SHP77 (cell line): ENCODE measurements at places on chromosomes 7 and 10.
A peak's percentile ranks its signal among the peaks of the same experiment; 100 is the strongest.

GRCh38 chr10:60717852-60718251 lies 60.4 kb upstream of the CDK1 start:
- DNase-seq: no peak

DNA sequence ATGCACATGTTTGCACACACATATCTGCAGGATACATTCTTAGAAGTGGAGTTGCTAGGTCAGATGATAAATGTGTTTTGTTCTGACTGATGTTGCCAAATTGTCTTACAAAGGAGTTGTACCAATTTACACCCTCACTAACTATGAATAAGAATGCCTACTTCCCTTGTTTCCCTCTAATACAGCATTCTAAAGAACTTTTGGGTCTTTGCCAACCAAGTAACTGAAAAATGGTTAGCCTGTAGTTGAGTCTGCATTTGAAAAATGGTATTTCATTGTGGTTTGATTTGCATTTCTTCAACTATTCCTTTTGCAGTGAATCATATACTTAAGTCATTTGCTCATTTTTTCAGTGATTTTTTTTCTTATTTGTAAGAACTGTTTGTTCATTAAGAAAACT lies 48.4 kb downstream of the TMEM26 start:
- no peak for DNase-seq

DNA sequence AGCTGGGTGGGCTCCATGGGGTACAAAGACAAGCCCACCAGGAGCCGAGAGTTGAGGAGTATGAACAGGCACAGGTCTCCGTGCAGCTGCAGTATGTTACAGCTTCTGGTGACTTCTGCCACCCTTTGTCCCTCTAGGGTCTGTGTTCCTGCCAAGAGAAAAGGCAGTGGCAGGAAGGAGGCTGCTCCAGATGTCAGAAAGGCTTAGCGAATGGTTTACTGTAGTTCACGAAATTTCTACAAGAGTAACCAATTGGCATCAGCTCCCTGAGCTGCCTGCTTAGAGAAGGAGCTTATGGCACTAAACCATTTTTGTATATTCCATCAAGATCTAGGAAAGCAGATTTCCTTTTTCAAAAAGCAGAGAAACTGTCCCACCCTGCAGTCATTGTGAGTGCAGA lies 48.2 kb upstream of the TMEM72 start:
- no peak for DNase-seq

- no peak for DNase-seq
Observed at GRCh38 chr10:92291616-92291865, 574 bp downstream of the MARCHF5 start.

DNA sequence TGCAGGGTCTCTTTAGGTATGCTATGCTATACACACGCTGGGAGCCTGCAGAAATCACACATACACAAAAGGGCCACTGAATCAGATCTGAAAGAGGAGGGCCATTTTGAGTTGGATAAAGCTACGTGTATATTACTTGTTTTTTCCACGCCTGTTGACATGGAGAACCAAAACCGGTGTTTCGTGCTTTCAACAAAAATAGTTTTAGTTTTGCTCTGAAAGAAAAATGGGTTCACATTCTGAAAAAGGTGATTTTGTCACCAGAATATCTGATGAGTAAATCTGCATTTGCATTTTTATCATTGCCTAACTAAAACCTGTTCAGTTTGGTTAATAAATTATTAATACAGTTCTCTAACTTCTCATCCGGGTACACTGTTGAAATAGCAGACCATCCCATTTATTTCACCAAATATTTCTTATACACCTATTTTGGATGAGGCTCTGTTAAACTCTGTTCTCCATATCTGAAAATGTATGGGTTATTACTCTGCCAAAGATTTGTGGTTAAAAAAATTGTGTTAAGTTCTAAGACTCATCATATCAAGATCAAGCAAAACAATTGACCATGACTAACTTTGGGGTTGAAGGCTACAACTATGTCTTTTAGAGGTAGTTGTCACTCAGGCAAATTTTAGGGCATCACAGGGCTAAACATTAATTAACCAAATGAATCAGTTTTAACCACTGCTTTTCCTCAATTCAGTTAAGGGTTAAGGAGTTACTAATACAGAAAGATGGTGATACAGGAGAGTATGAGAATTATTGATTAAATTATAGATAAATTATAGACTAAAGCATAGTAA lies 101.2 kb upstream of the RPA3 start:
- DNase-seq: no peak

DNA sequence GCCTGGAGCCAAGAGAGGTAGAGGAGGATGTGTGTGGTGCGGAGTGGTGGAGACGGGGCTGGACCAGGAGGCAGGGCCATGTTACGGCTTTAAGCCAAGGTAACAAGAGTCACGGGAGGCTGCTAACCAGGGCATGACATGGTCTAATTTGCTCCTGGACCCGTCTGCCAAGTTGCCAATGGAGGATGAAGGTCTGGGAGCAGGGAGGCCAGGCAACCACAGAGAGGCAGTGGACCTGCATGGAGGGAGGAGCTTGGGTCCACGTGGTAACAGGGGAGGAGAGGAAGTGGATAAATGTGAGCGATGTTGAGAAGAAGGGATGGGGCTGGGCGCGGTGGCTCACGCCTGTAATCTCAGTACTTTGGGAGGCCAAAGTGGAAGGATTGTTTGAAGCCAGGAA lies 31.0 kb downstream of the SRRM3 start:
- DNase-seq: no peak

DNA sequence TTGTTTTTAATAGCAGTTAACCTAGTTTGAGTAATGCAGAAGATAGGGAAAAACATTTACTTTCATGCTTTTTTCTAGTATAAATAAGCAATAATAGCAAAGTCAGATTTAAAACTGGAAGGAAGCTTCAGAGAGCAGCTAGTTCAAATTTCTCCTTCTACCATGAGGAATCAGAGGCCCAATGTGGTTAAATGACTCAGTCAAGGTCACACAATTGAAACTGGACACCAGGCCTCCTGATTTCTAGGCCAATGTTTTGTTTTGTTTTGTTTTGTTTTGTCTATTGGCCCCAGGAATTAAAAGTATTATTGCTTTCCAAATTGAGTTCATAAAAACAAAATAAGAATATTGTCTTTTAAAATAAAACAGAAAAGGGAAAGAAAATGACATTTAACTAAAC lies 122.3 kb downstream of the TRIL start:
- no peak for DNase-seq

DNA sequence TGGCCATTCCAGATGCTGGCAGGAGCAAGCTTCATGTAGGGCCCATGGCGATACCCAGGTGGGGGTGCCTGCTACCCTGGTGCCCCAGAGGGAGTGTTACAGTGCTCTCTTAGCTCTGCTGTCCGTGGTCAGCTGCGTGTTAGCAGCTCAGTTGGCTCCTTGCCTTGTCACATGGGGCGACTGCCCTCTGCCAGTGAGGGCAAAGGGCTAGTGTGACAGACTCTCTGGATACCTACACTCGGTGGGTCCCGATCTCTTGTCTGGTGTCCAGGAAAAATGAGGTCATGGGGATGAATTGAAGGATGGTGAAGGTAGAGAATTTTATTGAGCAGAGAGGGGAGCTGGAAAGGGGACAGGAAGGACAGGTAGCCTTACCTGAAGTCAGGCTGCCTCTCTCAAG lies 152.2 kb downstream of the CYP26A1 start:
- DNase-seq: no peak

- DNase-seq: no peak
Observed at GRCh38 chr7:96316949-96317348, 4.9 kb downstream of the SLC25A13 start.

- DNase-seq: no peak
Observed at GRCh38 chr10:110973400-110973799, 54.0 kb downstream of the SHOC2 start.

DNA sequence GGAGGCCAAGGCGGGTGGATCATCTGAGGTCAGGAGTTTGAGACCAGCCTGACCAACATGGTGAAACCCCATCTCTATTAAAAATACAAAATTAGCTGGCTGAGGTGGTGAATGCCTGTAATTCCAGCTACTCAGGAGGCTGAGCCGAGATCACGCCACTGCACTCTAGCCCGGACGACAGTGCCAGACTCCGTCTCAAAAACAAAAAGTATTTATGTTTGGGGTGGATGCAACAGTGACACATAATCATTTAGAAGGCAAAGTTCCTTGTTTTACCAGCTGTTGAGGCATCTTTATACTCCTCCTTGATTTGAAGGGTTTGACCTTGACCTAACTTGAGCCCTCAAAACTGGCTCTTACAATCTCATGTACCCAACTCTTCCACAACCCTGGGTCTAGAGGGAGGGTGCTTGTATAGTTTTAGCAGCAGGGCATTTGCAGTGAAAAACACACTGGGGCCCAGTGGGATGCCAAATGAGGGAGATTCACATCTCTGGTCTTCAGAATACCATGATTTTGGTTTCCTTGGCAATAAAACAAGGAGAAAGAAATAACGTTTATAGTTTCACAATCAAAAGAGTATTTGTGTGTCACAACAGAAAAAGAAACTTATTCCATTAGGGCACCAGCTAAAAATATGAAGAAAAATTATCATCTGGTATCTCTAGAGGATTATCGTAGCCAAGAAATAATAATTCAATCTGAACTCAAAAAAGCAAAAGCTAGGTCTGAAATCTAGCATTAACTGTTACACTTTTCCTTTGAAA lies 14.2 kb upstream of the TMEM254 start:
- DNase-seq: no peak

GRCh38 chr7:110947408-110947807 lies 143.5 kb upstream of the LRRN3 start:
- DNase-seq: no peak

GRCh38 chr10:124035928-124036558 lies 57.4 kb downstream of the CHST15 start:
- DNase-seq: peak; percentile 69

- no peak for DNase-seq
Observed at GRCh38 chr7:75958802-75959543, 35.4 kb downstream of the TMEM120A start.

DNA sequence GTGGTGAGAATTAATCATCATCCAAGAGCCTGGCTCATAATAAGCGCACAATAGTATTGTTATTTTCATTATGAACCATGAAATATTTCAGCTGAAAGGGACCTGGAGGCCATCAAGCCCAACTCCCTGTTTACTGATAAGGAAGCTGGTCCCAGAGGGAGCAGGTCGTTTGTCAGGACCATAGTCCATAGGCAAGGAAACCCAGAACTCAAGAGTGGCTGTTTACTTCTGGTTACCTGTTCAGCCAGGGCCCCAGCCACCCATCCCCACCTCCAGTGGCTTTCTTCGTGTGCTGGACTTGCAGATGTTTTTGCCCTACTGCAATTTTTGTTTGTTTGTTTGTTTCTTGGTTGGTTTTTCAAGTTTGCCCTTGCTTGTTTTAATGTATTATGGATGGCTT lies 152.0 kb downstream of the TPST1 start:
- no peak for DNase-seq

DNA sequence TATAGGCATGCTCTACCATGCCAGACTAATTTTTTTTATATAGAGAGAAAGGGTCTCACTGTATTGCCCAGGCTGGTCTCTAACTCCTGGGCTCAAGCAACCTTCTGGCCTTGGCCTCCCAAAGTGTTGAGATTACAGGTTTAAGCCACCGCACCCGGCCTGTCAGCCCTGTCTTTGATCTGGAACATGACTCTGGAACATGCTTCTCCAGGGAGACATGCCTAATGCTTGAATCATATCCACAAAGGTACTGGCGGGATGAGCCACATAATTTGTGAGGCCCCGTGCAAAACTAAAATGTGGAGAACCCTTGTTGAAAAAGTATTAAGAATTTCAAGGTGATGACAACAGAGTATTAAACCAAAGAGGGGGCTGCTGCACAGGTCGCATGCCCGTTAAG lies 282.8 kb downstream of the ARHGAP12 start:
- no peak for DNase-seq

GRCh38 chr10:91700273-91700672 lies 67.4 kb upstream of the PPP1R3C start:
- no peak for DNase-seq

GRCh38 chr7:95330204-95330960 lies 6.0 kb upstream of the PON1 start:
- DNase-seq: no peak

- DNase-seq: no peak
Observed at GRCh38 chr7:253581-254336, 36.2 kb upstream of the FOXL3 start.

DNA sequence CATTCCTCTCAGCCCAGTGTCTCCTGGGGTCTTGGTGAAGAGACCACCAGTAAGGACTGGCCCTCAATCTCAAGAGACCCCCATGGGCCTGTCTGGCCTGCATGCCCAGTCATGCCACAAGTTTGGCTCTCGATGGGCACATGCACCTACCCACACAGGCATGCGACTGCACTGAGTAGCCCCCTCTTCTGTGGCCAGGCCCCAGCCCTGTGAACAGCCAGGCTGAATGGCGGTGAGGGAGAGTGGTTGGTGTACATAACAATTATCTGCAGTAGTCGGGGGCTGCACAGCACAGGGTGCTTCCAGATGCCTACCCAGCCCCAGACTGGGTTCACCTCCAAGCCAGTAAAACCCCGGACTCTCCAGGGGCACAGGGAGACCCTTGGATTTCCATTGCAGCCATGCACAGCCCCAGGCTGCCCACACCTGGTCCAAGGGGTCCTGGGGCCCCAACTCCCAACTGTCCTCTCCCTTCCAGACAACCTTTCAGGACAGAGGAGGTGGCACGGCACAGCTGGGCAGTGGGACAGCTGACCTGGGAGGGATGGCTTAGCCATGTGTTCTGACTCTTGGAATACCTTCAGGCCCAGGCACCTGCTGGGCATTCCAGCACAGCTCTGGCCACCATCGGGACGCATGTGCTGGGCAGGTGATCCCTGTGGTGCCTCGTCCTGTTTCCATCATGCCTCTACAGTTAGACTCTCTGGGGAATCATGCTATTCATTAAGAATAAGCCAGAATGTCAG lies 21.0 kb upstream of the CSGALNACT2 start:
- DNase-seq: no peak

DNA sequence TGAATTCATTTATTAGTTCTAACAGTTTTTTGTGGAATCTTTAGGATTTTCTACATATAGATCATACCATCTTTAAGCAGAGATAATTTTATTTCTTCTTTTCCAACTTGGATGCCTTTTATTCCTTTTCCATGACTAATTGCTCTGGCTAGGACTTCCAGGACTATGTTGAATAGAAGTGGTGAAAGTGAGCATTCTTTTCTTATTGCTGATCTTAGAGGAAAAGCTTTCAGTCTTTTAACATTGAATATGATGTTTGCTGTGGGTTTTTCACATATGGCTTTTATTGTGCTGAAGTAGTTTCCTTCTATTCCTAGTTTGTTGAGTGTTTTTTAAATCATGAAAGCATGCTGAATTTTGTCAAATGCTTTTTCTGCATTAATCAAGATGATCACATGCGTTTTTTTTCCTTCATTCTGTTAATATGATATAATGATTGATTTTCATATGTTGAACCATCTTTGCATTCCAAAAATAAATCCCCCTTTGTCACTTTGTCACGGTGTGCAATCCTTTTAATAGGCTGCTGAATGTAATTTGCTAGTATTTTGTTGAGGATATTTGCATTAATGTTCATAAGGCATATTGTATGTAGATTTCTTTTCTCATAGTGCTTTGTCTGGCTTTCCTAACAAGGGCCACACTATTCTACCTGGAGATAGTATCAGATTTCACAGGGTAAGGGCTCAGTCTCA lies 92.9 kb downstream of the ZNF467 start:
- no peak for DNase-seq
